ENCODE measurements at places on chromosomes 4 and X. TPM values are rescaled to one million over a fixed set of nuclear protein-coding genes. Genes with fewer than 3 reads are reported as not detected.
A peak's percentile ranks its signal among the peaks of the same experiment; 100 is the strongest.

GRCh38 chr4:149008415-149009025 is 566.3 kb upstream of the NR3C2 start:
- no peak for ATAC-seq

- ATAC-seq, result peak; percentile 66
These were observed 40.3 kb downstream of the EFNB1 start for GRCh38 chrX:68868902-68869800.

Gene RTL3
- total RNA-seq, result not detected

Gene ELOVL6
- 6.5 TPM for total RNA-seq

DNA sequence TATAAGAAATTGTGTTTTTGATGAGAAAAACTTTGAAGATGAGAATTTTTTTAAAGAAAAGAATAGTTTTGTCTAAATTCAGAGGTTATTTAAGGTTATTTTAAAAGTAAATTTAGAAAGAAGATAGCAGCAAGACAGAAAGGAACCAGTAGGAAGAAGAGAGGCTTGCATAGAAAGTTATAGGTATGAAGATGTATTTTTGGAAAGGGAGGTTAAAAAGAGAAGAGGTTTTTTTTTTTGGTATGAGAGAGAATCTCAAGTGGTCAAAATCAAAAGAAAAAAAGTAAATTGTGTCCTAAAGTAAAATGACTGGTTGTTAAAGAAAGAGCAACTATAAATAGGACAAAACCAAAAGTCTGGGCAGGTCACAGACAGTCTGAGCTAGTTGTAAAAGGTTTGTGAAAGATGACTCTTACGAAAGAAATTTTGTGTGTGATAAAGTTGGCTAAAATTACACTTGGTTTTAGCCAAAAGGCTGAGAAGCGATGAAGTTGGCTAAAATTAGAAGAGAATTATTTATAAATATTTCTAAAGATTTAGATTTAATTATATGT is 16.4 kb upstream of the EIF4E start:
- ATAC-seq, result no peak

Gene SMIM10L2A
- 0.06 TPM for total RNA-seq

Gene USP27X
- total RNA-seq, result 1.1 TPM

- no peak for ATAC-seq
These were observed 308.9 kb downstream of the ANTXR2 start for GRCh38 chr4:79764120-79764519.

Gene SPIN4
- 5.6 TPM for total RNA-seq

GRCh38 chr4:26466578-26467270 is 23.6 kb downstream of the CCKAR start:
- no peak for ATAC-seq

GRCh38 chr4:28354880-28355656 is 1494.4 kb downstream of the STIM2 start:
- no peak for ATAC-seq

DNA sequence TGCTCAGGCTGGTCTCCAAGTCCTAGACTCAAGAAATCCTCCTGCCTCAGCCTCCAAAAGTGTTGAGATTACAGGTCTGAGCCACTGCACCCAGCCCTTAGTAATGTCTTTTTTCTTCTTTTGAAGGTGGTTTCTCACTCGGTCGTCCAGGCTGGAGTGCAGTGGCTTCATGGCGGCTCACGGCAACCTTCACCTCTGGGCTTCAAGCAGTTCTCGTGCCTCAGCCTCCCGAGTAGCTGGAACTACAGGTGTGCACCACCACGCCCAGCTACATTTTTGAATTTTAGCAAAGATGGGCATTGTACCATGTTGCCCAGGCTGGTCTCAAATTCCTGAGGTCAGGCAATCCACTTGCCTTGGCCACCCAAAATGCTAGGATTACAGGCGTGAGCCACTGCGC is 32.3 kb upstream of the ASMTL start:
- no peak for ATAC-seq

Gene AKAP4
- not detected for total RNA-seq

Gene TMEM31
- not detected for total RNA-seq

GRCh38 chr4:82044141-82044993 is 329.4 kb downstream of the HNRNPD start:
- peak; percentile 25 for ATAC-seq

GRCh38 chr4:163663454-163664225 is 169.2 kb downstream of the TMA16 start:
- ATAC-seq, result peak; percentile 83

Gene MAGEC3
- not detected for total RNA-seq

GRCh38 chrX:78106651-78106986 is 2.6 kb downstream of the PGK1 start:
- ATAC-seq, result no peak

DNA sequence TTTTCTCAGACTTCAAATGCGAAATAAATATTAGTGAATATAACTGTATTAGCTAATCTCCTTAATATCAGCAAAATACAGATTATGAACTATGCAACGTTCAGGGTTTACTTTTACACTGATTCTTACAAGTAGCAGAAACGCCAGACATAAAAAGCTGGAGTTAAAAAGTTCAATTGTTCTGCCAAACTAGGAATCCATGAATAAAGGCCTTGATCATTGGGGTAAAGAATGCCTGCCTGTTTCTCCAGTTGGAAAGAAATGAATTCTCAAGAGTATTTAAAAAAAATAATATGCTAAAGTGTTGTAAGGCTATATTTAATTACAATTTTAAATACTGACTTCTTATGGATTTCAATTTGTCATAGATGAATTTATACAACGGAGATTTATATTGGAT is 612.2 kb downstream of the DMD start:
- ATAC-seq, result no peak

GRCh38 chr4:186760576-186760975 is 36.9 kb upstream of the FAT1 start:
- no peak for ATAC-seq

DNA sequence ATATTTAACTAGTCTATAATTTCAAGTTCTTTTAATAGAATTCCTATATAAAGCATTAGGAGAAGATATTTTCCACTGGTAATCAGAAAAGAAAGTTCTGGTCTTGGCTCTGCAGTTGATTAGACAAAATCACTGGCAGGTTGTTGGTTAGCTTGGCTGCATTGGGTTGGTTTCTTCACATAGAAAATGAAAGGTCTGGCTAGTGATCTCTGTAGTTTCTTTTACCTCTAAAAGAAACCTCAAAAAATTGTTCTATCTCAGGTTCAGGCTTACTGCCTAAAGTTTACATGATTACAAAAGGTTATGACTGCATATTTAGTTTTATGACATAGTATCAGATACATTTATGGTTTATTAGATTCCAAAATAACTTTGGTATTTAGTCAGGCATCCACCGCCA is 95.8 kb upstream of the NAP1L5 start:
- ATAC-seq, result peak; percentile 51

- ATAC-seq, result no peak
These were observed 201.5 kb upstream of the KLF3 start for GRCh38 chr4:38462367-38463055.

DNA sequence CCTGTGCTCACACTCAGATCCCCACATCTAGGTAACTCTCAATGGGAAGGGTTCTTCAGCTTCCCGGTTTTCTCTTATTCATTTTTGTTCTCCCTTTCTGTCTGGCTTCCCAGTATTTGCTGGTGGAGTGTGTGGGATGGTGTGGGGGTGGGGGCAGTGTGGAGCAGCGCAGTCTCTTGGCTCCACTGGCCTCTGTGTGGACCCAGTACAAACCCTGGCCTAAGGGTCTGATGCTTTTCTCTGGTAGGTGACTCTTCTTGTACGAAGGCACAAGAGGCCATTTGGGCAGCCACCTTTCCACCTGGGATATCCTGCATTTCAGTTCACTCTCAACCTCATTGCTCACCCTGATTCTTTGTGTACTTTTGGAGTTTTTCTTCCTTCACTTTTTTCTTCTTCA is 71.3 kb downstream of the NBDY start:
- no peak for ATAC-seq

Gene CFAP47
- total RNA-seq, result not detected

Gene RNF113A
- 22.3 TPM for total RNA-seq

DNA sequence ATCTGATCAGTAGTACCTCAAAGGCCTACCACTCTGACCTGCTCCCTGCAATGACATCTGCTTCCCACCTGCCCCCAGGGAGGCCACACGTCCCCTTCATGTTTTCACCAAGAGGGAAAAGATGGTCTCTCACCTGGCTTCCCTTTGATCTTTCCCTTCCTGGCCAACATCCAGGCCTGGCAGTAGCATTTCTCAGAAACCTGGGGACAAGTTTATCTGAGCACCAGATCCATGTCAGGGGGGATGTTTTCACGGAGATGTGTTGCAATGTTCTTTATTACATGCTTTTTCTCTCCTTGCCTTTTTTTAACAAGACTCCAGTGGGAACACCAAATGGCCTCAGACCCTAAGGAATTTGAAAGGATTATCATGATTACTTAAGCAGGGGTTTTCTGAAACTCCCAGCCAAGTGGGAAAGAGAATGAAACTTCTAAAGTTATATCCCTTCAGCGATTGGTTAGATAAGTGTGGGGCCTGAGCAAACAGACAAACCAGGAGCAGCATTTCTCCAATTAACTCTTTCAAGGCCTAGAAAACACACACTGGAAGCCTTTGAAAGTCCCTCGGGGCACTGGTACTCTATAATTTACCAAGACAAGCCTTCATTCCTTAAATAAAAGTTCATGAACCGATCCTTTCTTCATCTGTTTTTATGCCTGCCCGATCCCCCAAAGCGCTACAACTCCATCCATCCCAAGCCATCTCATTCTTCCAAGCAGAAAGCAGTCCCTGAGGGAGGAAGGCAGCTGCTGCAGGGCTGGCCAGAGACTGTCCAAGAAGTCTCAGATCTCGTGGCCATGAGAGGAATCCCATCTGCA is 94.1 kb downstream of the BCOR start:
- ATAC-seq, result no peak

Gene MID1
- total RNA-seq, result 1.4 TPM

GRCh38 chr4:168618577-168619265 is 121.9 kb downstream of the PALLD start:
- no peak for ATAC-seq

Gene CFAP299
- 1.1 TPM for total RNA-seq

Gene NAT8L
- total RNA-seq, result 0.22 TPM

DNA sequence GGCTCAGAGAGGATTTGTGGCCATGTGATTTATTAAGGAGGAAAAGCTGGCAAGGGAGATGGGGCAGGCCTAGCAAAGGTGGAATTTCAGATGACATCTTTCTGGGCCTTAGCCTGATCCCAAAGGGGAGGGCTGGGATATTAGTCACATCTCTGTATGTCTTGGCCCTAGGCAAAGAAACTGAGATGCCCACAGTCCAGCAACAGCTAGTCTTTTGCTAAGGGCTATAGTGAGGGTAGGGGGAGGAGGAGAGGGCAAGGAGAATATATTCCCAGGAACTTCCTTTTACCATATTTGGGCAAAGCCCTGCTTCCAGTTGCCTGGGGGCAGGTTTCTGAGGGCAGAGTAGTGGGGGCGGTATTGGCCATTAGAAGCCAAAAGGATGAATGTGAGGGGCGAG is 209.8 kb upstream of the NR3C2 start:
- ATAC-seq, result no peak

DNA sequence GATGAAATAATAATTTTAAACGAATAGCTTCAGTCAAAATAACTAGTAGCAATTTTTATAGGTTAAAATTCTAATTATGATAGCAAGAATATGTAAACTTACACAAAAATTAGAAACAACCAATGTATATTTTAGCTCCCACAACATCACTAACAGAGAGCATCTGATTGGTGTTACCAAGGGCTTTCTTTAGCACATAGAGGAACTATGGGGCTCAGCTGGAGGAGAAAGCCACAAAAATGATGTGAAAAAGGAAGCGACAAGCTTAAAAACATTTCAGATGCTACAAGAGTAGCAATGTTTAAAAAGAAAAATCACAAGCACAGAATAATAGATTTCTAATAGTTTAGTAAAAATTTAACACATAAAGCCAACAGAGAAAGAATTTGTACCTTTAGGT is 56.3 kb downstream of the ATP8A1 start:
- no peak for ATAC-seq

- ATAC-seq, result no peak
These were observed 11.2 kb upstream of the C1QTNF7 start for GRCh38 chr4:15416357-15417232.

DNA sequence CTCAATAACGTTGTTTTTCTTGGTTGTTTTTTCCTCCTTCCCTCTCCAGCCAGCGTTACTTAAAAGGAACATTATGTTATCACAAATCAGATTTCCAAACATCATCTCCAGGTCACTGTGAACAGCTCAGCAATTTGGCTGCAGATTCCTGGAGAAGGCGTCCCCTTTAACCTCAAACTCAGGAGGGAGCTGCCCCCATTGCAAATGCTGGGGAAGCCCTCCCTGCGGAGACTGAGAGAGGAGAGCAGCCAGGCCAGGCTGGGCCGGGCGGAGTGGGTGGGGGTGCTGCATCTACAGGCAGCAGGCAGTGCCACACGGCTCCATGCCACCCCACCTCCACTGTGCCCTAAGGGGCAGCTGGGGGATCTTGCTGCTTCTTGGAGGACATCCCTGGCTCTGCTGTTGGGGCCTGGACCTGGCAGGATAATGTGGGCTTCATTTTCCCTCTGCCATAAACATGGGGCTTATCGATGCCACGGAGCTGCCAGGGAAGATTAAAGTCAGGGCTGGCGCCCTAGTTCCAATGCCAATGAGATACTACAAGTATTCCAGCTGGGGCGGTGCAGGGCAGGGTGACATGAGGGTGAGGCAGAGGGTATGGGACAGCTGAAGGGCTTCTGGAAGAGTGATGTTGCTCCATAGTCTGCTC is 148.8 kb downstream of the PJA1 start:
- no peak for ATAC-seq

Gene PNMA5
- 0.13 TPM for total RNA-seq

Data from activated T-helper 17 cell treated with anti-CD3 and anti-CD28 coated beads, Interleukin-2, amount 50 U/mL, for 72 hours (primary cell).